CD4-positive, CD25-positive, alpha-beta regulatory T cell (primary cell): ENCODE measurements at places on chromosomes 12 and 14. TPM values are rescaled to one million over a fixed set of nuclear protein-coding genes. Genes with fewer than 3 reads are reported as not detected.

DNA sequence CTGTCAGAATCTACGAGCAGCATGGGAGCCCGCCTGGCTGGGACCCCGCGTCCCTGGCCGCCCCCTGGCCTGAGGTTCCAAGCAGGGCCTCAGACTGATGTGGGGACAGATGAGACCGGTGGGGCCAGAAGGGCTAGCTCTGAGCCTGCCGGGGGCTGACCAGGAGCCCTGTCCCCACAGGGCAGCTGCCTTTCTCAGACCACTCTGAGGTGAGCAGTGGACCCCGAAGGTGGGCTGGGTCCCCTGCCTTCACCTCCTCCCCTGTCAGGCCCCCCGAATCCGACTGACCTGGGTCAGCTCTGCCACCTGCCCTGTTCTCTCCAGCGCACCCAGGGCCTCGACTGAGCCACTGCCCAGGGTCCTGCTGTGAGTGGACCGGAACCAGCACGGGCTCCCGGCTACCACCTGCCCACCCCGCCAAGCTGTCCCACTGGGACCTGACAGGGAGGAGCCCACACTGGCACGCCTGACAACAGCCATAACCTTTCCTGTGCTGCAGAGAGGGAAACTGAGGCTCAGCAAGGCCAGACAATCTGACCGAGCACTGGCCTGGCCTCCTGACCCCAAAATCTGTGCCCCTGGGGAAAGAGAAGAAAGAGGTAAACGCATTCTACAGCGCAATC, 29.7 kb upstream of the TMEM179 start:
- no peak overlapping the region for H3K27ac ChIP-seq
- no peaks in the 10 kb centered on the region for H3K27me3 ChIP-seq
- H3K36me3 ChIP-seq = no peaks in the 10 kb centered on the region
- H3K4me1 ChIP-seq = no peaks in the 10 kb centered on the region

GRCh38 chr12:115798309-115798917, 479.1 kb downstream of the MED13L start:
- H3K27ac ChIP-seq = no peak overlapping the region
- no peaks in the 10 kb centered on the region for H3K4me1 ChIP-seq
- DNase-seq = no peak
- H3K36me3 ChIP-seq = no peaks in the 10 kb centered on the region
- H3K4me3 ChIP-seq = no peak overlapping the region

- no peak for DNase-seq
- no peaks in the 10 kb centered on the region for H3K27me3 ChIP-seq
- no peaks in the 10 kb centered on the region for H3K36me3 ChIP-seq
- no peak overlapping the region for H3K27ac ChIP-seq
- no peaks in the 10 kb centered on the region for H3K4me1 ChIP-seq
These were observed 29.6 kb downstream of the PNMA1 start for GRCh38 chr14:73684627-73685026.

- no peak overlapping the region for H3K27ac ChIP-seq
- H3K4me1 ChIP-seq = no peaks in the 10 kb centered on the region
- H3K36me3 ChIP-seq = no peaks in the 10 kb centered on the region
- no peak overlapping the region for H3K4me3 ChIP-seq
- H3K27me3 ChIP-seq = no peaks in the 10 kb centered on the region
These were observed 343.4 kb downstream of the MED13L start for GRCh38 chr12:115934046-115934445.

GRCh38 chr12:74584483-74585062, 46.9 kb downstream of the ATXN7L3B start:
- H3K27me3 ChIP-seq = no peaks in the 10 kb centered on the region
- no peak for DNase-seq
- no peaks in the 10 kb centered on the region for H3K4me1 ChIP-seq
- no peak overlapping the region for H3K27ac ChIP-seq
- H3K4me3 ChIP-seq = no peak overlapping the region

DNA sequence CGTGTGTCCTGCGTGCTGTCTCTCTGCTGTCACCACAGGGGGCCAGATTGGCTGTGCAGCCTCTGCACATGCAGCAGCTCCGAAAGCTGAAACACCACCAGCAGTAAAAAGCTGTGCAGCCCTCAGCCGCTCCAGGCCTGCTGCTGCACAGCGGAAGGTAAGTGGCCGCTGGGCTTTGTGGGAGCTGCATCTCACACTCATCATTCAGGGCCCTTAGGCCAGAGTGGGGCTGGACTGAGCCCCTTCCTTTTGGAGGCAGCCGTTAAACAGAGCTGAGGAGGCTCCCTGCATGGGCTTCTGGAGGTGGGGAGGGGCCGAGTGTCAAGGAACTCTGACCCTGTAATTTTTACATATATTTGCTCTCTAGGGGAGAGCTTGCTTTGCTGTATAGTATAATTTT, 17.1 kb downstream of the DDX51 start:
- H3K27ac ChIP-seq = no peak overlapping the region
- peaks cover 34% of the 10 kb centered on the region for H3K36me3 ChIP-seq
- H3K4me1 ChIP-seq = no peaks in the 10 kb centered on the region
- no peak overlapping the region for H3K4me3 ChIP-seq

GRCh38 chr14:25111061-25111601, 61.2 kb upstream of the STXBP6 start:
- no peak overlapping the region for H3K27ac ChIP-seq
- H3K27me3 ChIP-seq = no peaks in the 10 kb centered on the region
- DNase-seq = no peak
- no peaks in the 10 kb centered on the region for H3K36me3 ChIP-seq

- peaks cover 22% of the 10 kb centered on the region for H3K4me1 ChIP-seq
- peak overlapping the region; percentile 29 for H3K27ac ChIP-seq
- H3K27me3 ChIP-seq = no peaks in the 10 kb centered on the region
- DNase-seq = no peak
These were observed 39.7 kb downstream of the PSMA6 start for GRCh38 chr14:35331605-35332516.

- no peak overlapping the region for H3K27ac ChIP-seq
- no peak overlapping the region for H3K4me3 ChIP-seq
- H3K36me3 ChIP-seq = no peaks in the 10 kb centered on the region
- no peaks in the 10 kb centered on the region for H3K27me3 ChIP-seq
- DNase-seq = no peak
- H3K4me1 ChIP-seq = no peaks in the 10 kb centered on the region
These were observed 58.1 kb upstream of the NUDT4 start for GRCh38 chr12:93319523-93320050.

GRCh38 chr12:98106031-98106683, 409.2 kb upstream of the TMPO start:
- no peak for DNase-seq
- no peak overlapping the region for H3K4me3 ChIP-seq
- no peaks in the 10 kb centered on the region for H3K27me3 ChIP-seq
- H3K27ac ChIP-seq = no peak overlapping the region
- no peaks in the 10 kb centered on the region for H3K4me1 ChIP-seq
- no peaks in the 10 kb centered on the region for H3K36me3 ChIP-seq

The CELA1 gene
- not detected for total RNA-seq

The BLOC1S1 gene
- total RNA-seq = 60.1 TPM

The CDK2 gene
- total RNA-seq = 28.0 TPM
